ENCODE measurements at places on chromosomes 16 and 17.

GRCh38 chr16:68146585-68146984 is 61.4 kb downstream of the NFATC3 start:
- no peak for DNase-seq

DNA sequence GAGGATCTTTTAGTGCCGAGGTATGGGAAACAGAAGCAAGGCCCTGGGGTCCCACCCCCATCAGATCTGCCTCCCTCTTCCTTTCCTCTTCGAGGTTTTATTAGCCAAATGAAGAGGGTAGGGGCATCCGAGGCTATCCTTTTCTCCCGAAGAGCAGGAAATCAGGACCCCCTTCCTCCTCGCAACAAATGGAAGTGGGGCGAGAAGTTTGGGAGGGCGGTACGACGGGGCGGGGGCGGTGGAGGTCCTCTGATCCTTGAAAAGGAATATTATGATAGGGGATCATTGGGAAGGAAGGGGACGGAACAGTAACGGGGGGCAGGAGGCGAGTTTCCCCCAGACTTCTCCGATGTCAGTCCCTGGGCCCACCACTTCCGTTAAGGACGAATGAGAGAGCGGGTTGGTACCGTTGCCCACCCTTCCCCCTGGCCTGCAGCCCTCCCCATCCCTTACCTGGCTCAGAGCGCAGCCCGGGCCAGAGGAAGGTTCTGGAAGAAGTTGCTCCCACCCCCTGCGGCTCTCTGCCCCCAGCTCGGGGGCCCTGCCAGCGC is 309 bp downstream of the FOXJ1 start:
- DNase-seq: no peak

GRCh38 chr17:81681672-81682071 is 1.9 kb downstream of the ARL16 start:
- no peak for DNase-seq

- DNase-seq: no peak
Observed at GRCh38 chr16:86924537-86924936, 346.2 kb downstream of the FOXL1 start.

- no peak for DNase-seq
Observed at GRCh38 chr16:51268237-51268636, 117.2 kb upstream of the SALL1 start.

DNA sequence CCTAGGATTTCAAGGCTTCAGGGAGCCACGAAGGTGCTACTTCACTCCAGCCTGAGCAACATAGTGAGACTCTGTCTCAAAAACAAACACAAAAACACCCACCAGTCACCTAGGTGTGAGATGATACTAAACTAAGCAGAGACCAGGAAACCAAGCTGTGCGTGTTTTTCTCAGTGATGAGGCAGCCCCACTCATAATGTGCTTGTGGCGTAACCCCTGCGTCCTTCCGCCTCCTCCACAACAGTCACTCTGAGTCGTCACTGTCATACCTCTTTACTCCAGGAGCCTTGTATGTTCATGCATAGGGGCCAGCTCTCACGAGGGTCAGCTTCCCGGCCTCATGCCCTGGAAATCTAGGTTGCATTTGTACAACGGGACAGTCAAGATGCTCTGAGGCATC is 31.1 kb upstream of the SLC47A1 start:
- DNase-seq: no peak

GRCh38 chr16:63652091-63652490 is 1469.8 kb downstream of the CDH11 start:
- DNase-seq: no peak

- DNase-seq: no peak
Observed at GRCh38 chr16:30571445-30572322, at the start of gene ZNF688. TSS of gene ZNF688 (minus strand) at chr16:30571714. CDS start at chr16:30571629, 85 bp downstream.

Measured in cortex of kidney (tissue), 1 donor.